H7 (cell line): ENCODE measurements at places on chromosomes 1 and 21. TPM values are rescaled to one million over a fixed set of nuclear protein-coding genes. Genes with fewer than 3 reads are reported as not detected.

GRCh38 chr1:42935971-42936308 lies 22.7 kb downstream of the SLC2A1 start:
- no peak for DNase-seq

Gene ENTREP3
- total RNA-seq, result 9.4 and 14.7 TPM in 2 replicates

Gene BSDC1
- 91.5 and 97.8 TPM in 2 replicates for total RNA-seq

Gene PLA2G2A
- 0.44 TPM in 1 of 2 replicates, not detected in the other for total RNA-seq

DNA sequence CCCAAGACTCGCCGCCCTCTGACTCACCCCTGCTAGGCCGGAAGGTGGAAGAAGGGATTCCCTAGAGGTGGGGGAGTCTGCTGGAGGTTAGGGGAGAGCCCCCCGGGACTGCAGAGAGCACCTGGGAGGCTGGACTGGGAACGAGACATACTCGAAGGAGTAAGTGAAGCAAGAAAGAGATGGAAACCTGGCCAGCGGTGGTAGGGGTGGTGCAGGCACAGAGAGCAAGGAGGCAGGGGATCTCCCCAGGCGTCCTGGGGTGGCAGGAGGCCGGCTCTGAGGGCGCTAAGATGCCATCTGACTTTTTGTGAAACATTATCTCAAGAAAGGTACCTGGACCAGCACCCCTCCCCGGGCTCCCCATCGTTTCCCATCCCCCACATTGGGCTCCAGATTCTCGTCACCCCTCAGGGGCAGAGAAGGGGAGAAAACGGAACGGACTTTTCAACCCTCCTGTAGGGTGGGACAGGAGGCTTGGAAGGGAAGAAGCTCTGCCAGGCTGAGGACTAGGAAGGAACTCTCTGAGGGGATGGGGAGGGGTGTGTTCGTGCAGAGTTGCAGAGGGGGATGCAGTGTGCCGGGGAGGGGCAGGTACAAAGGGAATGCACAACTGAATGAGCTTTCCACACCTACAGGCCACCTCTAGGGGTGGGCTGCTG lies 708 bp downstream of the CHRNB2 start:
- no peak for DNase-seq

DNA sequence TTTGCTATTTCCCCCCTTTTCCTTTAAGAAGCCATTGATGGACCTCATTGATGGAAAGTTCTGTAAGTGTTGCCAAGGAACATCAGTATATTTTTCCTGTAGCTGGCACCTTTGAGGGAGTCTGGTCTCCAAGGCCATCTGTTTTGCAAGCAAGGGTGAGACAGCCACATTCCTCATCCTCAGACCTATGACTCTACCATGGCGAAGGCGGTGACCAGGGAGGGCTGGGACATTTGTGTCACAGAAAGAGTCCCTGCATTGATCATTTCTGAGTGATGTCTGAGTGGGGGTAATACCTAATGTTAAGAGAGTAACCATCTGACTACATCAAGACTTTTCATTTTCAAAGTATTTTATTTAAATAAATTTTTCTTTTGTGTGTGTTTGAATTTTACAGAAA lies 35.4 kb downstream of the KIAA0040 start:
- DNase-seq, result no peak

GRCh38 chr1:67405473-67406245 lies 24.5 kb downstream of the SERBP1 start:
- no peak for DNase-seq

DNA sequence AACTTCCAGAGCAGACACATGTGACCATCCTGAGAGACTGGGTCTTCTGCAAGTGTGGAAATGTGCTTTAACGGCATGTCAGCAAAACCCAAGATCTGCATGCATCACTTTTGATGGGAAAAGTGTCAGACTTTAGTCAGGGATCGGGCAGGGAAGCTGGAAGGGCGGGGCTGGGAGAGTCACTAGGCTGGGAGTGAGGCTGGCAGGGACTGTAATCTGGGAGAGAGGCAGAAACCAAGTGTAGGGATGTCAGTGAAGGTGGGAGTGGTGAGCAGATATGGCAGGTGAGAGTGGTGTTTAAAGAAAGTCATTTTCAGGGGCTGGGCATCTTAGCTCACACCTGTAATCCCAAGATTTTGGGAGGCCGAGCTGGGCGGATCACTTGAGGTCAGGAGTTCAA lies 11.3 kb downstream of the CDA start:
- no peak for DNase-seq

Gene NBPF6
- total RNA-seq, result not detected in 2 replicates

DNA sequence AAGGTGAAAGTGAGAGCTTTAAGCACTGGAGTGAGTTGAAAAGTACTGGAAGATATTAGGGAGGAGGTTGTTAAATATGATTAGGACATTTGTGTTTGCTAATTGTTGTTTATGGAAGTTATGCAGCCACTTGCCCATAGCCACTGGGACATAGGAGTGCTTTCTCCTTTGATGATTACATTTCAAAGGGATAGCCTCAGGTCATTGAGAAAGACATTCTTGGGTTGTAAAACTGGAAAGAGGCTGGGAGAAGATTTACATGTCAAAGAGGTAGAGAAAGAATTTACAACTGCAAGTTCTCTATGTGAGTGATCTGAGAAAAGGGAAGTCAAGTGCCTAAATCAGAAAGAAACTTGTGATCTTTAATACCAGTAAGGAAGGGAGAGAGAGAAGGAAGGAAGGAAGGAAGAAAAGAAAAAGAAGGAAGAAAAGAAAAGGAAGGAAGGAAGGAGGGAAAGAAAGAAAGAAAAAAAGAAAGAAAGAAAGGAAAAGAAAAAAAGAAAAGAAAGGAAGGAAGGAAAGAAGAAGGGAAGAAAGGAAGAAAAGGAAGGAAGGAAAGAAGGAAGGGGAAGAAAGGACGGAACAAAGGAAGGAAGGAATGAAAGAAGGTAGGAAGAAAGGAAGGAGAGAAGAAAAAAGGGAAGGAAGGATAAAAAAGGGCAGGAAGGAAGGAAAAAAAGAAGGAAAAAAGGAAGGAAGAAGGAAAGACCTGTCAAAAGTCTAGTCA lies 284.6 kb upstream of the DPYD start:
- peak; percentile 1 for DNase-seq

Gene PCSK9
- 103 and 171 TPM in 2 replicates for total RNA-seq
